GM23248 (cell line): ENCODE measurements at places on chromosomes 13 and 19. TPM values are rescaled to one million over a fixed set of nuclear protein-coding genes. Genes with fewer than 3 reads are reported as not detected.

GRCh38 chr19:19032420-19033175 lies 719 bp downstream of the SUGP2 start:
- DNase-seq, result peak; percentile 90

- peak; percentile 45 for DNase-seq
Measured at GRCh38 chr19:1945899-1946298, 4.9 kb downstream of the CSNK1G2 start.

DNA sequence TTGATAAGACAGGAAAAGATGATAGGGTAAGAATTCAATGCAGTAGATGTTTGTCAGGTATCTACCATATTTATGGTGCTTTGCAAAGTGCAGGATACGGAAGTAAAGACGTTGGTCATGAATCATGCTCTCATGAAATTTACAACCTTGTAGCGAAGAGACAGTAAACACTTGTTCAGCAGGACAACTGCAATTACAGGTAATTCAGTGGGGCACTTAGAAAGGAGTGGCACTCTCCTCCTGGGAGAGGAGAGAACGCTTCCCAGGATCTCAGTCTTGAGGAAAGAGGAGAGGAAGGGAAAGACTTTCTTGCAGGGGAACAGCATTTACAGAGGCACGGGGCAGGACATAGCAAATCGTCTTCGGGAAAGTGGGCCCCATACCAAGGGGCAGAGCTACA lies 46.4 kb downstream of the SOX1 start:
- DNase-seq, result no peak

DNA sequence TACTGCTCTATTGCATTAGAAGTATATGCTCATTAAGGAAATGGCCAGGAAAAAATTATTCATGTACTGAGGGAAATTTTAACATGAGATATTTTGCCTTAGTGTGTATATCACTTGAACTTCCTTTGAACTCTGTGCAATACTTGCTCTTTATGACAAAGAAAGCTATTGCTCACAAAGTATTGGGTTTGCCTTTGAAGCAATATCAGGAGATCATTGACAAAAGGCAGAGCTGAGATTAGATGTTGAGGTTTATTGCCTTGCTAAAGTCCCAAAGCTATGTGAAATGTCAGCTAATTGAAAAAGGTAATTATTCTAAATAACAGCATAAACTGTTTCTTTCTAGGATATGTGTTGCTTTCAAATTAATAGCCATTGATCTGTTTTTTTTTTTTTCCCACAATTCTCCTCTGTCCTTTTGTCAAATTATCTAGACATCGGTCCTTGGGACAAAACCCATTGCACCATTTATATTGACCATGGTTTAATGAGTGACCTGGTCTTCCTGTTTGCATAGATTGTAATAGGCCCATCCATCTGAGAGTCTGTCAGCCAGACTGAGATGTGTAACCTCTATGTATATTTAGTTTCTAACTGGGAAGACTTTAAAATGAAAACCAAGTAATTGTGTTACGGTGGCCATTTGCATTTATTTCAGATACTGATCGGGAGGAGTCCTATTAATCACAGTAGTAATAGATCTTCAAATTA lies 752.7 kb upstream of the GPC6 start:
- no peak for DNase-seq

The SIGLEC12 gene
- total RNA-seq, result not detected in 2 replicates

GRCh38 chr13:49400755-49401659 lies 42.9 kb downstream of the CAB39L start:
- DNase-seq, result peak; percentile 40

DNA sequence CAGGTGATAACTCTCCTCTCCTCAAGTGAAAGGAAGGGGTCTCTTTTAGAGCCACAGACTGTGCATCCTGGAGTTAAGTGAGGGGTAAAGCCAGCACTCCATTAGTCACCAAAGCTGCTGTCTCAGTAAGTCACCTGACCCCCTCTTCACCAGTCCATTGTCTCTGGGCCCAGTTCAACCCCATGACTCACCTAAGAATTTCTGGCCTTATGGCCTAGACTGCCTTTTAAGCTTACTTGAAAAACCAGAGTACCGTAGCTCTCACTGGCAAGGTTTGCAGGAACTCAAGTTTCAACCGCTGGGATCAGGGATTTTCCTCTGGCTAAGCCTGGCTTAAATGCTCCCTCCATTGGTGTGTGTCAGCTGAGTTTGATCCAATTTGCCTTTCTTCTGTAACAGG lies 23.4 kb upstream of the EID2 start:
- peak; percentile 24 for DNase-seq

GRCh38 chr19:17490411-17490810 lies 20.1 kb downstream of the SLC27A1 start:
- no peak for DNase-seq

- peak; percentile 82 for DNase-seq
Measured at GRCh38 chr13:20924758-20925394, 22.3 kb upstream of the XPO4 start.

DNA sequence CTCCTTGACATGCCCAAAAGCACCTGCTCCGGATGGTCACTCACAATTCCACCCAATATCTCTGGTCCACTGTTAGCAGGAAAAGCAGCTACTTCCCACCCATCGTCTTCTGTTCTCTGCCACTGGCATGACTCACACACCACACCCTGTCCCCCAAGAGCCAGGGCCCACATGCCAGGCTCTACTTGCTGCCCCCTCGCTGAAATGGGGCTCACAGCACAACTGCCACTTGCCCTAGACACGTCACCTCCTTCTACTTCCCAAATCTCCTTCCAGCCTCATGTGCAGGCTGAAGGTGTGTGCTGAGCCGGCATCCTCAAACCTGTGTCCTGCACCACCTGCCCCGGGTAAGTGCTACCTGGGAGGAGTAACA lies 65.0 kb downstream of the TBC1D4 start:
- DNase-seq, result peak; percentile 27

The IGFL3 gene
- total RNA-seq, result not detected in 2 replicates

DNA sequence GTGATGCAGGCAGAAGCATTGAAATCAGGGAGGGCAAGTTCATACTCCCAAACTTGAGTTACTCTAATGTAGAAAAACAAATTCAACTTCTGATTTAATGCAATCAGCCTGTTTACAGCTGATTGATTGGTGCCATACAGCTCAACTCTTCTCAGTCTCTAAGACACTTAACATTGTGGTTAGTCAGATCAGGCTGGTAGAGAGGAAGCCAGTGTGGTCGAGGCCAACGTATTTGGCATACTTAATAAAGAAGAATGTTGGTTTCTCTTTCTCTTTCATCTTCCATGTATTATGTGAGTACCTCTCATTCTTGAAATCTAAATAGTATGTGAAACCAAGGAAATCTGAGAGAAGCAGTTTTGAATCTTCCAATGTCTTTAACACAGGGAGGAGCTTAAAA lies 255.0 kb upstream of the SLITRK1 start:
- DNase-seq, result no peak

DNA sequence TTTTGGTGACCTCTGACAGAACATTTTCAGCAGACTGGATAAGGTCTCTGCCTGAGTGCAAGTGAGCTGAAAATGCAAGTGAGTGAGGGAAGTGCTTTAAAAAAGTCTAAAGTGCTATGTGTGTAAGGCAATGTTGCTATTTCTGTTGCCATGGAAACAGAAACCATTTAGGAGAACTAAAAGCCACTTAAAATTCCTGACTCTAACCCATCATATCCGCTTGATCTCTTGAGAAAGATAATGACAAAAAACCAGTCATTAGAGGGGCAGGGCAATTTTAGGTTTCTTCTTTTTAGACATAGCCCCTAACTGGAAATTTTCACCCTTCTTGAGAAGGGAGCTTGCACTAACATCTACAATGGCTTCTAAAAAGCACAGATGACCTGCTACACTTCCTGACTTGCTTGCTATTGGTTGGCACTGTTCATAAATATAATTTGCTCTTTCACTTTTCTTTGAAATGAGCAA lies at the start of gene CYSLTR2:
Gene CYSLTR2 (plus strand): TSS at position 458 of the 468 bp plus-strand sequence. CDS start 52,889 bp downstream, outside the sequence.
- peak; percentile 57 for DNase-seq

DNA sequence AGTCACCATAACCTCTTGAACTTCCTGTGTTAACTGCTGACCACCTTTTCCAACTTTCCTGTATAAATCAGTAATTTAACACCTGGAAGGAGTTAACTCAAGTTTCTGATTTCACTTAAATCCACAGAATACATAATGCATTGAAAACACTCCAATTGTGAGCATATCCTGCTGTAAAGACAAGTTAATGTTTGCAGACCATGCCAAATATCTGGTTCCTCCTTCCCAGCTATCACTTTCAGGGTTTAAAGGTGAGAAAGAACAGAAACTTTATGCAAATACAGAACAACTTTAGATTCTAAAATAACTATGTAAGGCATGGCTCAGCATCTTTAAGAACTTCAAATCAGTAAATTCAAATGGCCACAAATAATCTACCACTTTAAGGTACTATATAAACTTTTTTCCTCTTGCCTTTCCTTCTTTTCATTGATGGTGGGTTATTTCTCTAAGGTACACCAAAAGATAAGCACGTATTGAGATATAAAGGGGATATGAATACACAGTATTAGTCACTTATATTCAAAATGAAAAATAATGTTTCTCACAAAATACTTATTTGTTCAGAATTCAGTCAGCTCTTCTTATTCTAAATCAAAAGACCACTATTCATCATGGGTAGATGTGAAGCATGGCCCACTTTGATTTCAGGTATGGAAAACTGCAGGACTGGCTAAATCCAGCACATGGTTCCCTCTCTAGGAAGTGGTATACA lies 6.6 kb upstream of the TPTE2 start:
- no peak for DNase-seq

GRCh38 chr13:97435323-97435722 lies 1.4 kb downstream of the RAP2A start:
- no peak for DNase-seq

The HIF3A gene
- not detected in 2 replicates for total RNA-seq

DNA sequence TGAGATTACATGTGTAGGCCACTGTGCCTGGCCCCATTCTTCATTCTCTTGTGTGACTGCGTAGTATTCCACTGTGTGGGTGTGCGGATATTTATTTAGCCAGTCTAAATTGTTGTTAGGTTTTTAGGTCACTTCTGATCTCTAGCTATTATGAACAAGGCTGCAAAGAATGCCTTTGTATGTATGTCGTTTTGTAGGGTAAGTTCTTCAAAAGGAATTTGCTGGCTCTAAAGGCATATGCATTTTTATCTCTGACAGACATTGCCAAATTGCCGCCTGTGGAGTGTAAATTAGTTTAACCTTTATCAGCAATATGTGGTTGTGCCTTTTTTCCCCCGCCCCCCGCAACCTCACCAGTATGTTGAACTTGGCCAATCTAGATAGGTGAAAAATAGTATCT lies 30.3 kb upstream of the EHD2 start:
- peak; percentile 13 for DNase-seq

DNA sequence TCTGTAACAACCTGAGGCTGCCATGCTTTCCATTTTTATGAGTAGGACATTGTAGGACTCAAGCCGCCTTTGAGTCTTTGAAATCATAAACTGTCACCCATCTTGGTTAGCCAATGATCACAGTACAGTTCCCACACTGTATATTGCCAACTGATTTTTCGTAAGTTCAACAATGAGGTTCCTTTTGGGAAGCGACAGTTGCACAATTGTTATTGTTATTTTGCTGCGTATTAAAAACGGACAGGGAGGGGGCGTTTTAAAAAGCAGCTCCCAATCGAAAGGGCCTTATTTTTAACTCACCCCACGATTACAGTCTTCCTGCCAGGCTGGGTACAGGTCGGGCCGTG lies 601 bp downstream of the SLC46A3 start:
- no peak for DNase-seq

- DNase-seq, result peak; percentile 27
Measured at GRCh38 chr19:20503476-20503875, 62.1 kb downstream of the ZNF737 start.

DNA sequence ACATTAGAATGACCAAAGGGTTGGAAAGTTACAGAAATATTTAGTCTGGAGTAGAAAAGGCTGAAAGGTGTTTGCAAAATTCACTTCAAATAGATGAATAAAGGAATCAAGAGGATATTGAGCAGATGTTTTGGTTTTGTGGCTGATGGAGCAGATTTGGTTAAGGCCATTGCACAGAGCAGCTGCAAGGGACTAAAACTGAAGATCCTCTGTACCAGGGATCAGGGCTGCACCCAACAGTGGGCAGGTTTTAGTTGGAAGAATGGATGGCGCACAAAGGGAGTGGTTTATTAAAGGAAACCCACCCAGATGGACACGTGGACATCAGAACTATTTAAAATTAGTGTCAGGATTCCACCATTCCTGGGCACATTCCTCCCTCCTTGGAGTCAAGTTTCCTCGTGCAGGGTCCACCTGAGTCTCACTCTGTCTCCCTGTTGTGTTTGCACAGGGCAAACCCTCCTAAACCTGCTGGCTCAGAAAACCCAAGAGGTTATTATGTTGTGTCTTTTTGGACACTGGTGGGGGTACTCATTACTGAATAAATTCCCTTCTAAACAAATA lies 9.2 kb upstream of the UBAC2 start:
- DNase-seq, result no peak

DNA sequence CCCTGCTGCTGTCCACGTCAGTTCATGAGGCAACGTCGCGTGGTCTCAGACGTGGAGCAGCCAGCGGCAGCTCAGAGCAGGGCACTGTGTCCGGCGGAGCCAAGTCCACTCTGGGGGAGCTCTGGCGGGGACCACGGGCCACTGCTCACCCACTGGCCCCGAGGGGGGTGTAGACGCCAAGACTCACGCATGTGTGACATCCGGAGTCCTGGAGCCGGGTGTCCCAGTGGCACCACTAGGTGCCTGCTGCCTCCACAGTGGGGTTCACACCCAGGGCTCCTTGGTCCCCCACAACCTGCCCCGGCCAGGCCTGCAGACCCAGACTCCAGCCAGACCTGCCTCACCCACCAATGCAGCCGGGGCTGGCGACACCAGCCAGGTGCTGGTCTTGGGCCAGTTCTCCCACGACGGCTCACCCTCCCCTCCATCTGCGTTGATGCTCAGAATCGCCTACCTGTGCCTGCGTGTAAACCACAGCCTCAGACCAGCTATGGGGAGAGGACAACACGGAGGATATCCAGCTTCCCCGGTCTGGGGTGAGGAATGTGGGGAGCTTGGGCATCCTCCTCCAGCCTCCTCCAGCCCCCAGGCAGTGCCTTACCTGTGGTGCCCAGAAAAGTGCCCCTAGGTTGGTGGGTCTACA lies 6.6 kb downstream of the FSTL3 start:
- no peak for DNase-seq

DNA sequence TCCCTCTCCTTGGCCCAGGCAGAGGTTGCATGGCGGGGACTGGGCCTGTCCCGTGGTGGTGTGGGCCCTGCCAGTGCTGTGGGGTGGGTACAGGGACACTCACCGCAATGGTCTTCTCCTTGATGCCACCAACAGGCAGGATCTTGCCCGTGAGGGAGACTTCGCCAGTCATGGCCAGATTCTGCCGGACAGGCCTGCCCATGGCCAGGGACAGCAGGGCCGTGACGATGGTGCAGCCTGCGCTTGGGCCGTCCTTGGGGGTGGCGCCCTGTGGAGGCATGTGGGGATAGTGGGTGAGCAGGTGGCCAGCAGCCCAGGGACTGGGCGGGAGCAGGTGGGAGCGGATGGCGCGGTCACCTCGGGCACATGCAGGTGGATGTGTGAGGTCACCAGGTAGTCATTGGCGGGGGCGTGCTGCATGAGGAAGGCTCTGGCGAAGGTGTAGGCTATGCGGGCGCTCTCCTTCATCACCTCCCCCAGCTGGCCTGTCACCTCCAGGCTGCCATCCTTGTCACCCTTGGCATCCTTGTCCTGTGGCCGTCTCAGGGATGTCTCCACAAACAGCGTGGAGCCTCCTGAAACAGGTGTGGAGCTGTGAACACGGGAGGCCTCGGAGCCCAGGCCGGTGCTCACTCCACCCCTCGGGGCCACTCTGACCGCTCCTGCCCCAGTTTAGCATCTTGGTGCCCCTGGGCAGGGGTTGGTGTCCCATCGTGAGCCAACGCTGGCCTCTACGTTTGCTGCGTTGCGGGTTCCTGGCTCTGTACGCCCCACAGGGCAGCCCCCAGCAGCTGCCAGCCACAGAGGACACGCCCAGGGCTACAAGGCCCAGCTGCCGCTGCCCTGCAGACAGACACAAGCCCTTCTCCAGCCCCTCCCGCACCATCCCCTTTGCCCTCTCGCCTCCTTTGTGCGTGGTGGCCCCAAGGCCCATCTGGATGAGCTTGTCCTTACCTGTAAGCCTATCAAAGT lies 3.4 kb downstream of the RPL36 start:
- no peak for DNase-seq
